ENCODE measurements at places on chromosomes 4 and X.

DNA sequence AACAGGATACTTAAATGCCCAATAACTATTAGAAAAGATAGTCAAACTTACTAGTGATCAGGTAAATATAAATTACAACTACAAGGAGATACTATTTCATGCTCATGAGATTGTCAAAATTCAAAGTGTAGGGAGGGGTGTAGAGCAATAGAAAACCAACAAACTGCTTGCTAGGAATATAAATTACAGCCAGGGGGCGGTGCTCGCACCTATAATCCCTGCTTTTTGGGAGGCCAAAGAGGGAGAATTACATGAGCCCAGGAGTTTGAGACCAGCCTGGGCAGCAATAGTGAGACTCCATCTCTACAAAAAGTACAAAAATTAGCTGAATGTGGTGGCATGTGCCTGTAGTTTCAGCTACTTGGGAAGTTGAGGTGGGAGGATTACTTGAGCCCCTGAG, 556.5 kb upstream of the NR3C2 start:
- DNase-seq: peak; percentile 35

GRCh38 chr4:86965019-86965976, 30.5 kb downstream of the AFF1 start:
- DNase-seq: no peak

GRCh38 chrX:96386981-96387380, 297.7 kb upstream of the DIAPH2 start:
- DNase-seq: peak; percentile 18

- DNase-seq: no peak
Observed at GRCh38 chr4:4270529-4270928, 19.4 kb downstream of the LYAR start.

DNA sequence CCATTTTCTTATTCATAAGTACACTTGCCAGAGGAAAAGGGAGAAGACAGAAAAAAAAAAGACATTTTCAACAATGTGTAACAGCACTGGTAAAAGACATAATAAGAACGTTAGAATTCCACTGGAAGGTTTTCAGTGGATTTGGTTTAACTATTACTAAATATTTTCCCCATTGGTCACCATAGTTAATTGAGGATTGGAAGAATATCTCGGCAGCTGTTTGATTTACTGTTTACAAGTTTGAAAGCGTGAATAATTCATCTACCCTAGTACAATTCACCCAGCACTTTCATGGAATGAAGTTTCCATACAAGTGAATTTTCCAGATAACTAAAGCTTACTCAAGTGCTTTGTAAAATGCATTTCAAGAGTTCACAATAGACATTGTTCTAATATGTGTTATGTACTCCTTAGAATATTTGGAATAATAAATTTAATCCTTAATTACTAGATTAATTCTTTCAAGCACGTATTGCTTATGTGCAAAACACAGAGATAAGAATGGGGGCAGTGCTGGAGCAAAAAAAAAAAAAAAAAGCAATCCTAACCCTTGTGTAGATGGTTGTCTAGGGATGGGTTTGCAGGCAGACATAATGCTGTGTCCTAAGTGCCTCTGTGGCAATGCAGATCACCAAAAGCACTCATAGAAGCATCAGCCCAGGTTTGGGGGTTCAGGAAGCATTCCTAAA, 57.1 kb downstream of the ENPEP start:
- no peak for DNase-seq
